ENCODE measurements at places on chromosomes 4 and X.

DNA sequence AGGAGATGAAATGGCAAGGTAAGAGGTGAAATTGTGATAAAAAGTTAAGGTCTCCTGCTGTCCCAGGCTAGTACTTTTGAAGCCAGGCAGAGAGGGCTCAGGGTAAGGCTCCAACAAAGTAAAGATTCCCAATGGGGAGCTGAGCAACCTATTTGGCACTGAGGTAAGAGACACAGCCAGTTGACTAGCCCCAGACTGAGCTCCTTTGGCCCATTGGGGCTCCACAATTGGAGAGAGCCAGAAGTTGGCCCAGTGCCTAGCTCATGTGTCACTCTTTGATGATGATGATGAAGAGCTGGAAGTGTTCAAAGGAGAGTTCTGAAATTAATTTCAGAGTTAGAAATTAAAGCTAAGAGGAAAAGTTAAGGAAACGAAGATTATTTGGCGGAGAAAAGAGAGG lies 94.6 kb downstream of the RLIM start:
- no peak for DNase-seq

- no peak for DNase-seq
These were observed 2248.1 kb downstream of the ARAP2 start for GRCh38 chr4:33996075-33996718.

DNA sequence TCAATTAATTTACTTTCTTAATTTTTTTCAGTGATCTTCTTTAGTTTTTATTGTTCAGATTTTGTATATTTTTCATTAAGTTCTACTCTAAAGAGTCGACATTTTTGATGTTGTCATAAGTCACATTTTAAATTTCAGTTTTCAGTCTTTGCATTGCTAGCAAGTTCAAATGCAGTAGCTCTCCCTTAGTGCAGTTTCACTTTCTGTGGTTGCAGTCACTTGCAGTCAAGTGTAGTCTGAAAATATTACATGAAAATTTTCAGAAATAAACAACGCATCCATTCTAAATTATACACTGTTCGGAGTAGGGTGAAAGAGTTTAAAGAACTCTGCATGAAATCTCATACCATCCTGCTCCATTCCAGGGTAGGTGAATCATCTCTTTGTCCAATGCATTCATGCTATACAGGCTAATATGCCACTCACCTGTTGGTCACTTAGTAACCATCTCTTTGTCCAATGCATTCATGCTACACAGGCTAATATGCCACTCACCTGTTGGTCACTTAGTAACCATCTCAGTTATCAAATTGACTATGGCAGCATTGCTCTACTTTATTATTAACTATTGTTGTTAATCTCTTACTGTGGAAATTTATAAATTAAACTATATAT lies 356.9 kb downstream of the STPG2 start:
- no peak for DNase-seq

DNA sequence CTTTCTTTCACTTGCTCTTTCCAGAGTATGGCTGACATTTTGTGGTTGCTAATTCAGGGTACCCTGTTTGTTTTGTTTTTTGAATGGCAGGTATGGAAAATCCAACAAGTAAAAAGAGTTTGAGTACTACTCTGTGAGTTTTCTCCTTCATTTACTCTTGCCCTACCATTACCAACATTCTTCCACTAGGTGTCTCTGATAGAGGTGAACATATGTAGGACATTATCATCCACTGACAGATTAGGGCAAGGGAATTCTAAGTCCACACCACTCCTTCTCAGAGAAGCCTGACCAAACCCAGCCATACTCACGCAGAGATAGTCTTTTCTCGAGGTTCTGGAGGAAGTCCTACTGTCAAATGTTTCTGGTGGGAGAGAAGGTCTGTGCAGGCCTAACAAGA lies 36.7 kb upstream of the HDAC8 start:
- DNase-seq, result no peak

GRCh38 chr4:42715807-42716482 lies 59.0 kb upstream of the ATP8A1 start:
- no peak for DNase-seq

DNA sequence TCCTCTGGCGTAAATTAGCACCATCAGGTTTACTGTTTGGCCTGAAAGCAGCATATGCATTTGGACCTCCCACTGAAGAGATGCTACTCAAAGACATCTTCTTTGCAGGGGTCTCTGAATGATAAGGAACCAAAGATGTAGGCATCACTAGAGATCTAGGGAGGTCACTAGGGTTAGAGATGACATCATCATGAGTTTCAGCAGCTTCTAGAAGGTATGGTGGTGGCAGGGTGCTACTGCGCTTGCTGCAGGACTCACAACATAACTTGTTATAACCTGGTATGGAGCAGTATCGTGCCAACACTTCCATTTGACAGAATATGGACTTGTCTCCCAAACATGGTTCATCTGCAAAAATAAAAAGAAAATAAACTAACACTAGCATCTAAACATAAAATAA lies 251.6 kb downstream of the NPFFR2 start:
- DNase-seq, result no peak

DNA sequence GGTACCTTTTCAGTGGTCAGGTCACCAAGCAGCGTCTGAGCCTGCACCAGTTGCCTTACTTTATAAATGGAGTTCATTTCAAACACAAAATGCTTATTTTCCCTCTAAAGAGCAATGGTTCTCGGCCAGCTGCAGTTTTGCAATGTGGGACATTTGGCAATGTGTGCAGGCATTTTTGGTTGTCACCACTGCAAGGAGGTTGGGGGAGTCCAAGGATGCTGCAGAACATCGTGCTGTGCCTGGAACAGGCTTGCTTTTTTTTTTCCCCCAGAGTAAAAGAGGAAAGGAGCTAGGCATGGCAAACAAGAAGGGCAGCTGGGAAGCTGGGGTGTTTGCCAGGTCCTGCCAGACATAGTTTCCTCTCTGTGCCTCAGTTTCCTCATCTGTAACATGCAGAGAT lies 115.6 kb downstream of the GPR143 start:
- no peak for DNase-seq

DNA sequence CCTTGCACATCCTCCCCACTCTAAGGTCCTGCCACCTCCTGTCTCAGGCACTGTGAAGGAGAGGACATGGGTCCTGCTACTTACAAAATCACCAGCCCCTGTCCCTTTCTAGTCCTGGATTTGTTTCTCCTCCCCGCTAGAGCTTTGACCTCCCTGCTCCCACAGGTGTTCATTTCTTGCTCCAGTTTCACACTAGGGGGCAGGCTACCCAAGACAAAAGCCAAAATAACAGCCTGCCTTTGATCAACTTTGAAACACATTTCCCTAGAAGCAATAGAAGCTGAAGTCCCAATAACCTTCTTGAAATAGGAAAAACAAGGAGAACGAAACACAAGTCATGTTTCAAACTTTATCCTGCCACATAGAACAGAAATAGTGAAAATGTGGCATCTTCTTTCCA lies 164.4 kb downstream of the QDPR start:
- peak; percentile 51 for DNase-seq

DNA sequence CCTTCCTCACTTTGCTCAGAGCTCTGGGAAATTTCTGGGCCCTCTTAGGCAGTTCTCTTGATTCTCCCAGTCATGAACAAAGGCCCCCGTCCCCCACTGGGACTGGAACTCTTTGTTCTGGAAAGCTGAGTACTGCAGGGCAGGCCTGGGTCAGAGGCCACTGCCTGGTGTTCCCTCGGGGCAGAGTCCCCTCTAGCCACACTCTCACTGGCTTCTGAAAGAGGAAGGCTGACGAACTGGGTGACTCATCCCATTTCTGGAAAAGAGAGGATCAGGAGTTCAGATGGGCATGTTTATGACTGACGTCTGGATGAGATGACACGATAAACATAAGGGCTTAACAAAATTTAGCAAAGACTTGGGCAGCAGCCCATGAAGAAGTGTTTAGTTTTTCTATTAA lies 47.7 kb downstream of the DDX3X start:
- no peak for DNase-seq

GRCh38 chr4:80999943-81000342 lies 30.6 kb upstream of the BMP3 start:
- no peak for DNase-seq

- DNase-seq, result no peak
These were observed 65.3 kb downstream of the ANTXR2 start for GRCh38 chr4:80007745-80008149.

DNA sequence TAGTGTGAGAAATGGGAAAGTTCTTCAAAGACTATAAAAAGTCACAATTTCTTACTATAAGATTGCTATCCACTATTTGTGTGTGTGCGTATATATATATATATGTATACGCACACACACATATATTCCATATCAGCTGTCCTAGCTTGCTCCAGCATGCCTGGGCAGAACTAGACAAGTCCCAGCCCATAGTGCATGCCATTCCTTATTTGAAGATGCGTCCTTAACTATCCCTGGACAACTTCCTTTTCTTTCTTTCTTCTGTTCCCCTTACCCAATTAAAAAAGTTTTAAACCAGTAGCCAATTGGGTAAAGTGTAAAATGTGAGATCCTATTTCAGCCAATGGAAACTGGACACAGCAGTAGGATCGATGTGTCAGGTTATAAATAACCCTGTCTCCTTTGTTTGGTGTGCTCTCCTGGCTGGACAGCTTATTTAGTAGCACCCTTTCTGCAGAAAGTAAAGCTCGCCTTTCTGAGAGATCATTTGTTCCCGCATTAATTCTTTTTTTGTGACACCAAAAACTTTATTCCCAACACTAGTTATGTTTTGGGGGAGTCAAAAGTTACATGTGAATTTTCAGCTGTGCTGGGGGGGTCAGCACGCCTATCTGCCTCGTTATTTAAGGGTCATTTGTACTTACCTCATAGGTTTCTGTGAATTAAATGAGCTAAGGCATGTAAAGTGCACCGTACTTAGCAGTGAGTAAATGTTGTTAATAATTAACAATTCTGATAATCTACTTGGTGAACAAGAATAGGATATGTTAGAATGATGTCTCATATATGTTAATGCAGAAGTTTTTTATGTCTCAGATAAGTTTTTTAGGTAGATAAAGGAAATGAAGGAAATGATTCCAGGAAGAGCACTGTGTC lies 40.9 kb downstream of the KDM6A start:
- DNase-seq, result no peak

- DNase-seq, result no peak
These were observed 462.2 kb upstream of the CPXCR1 start for GRCh38 chrX:88284844-88285243.

DNA sequence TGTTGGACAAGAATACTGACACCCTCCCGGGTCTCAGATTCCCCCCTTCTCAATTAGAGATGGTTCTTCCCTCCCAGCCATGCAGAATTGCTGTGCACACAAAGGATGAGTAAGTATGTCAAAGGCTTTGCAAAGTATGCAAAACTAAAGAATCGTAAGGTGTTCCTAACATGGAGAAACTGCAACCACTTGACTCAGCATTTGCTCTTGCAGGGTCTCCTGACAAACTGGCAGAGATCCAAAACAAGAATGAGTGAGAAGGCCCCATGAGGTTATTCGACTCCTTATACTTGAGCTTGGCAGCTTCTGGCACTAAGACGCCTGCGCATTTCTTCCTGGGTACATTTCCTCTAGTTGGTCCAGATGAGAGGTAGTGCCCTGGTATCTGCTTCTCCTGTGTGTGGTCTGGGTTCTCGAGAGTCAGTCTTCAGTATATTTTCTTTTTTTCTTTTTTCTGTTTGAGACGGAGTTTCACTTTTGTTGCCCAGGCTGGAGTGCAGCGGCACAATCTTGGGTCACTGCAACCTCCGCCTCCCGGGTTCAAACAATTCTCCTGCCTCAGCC lies 8.2 kb downstream of the FAM184B start:
- no peak for DNase-seq

DNA sequence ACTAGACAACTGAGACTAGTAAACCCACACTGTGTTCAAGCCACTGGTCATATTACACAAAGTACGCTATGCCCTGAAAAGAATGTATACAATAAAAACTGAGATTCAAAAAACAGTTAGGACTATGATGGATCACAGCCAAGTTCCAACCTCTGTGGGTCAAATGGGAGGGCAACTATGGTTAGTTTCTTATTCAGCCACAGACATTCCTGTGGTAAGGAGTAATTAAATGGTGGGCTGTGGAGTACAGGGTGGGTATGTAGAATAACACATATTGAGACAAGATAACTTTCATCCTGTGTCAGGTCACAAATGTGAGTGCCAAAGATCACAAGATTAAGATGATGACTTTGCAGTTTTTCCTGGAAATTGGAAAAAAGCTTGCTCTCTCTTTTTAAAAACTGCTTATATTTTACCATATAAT lies 167.2 kb downstream of the NPNT start:
- no peak for DNase-seq

DNA sequence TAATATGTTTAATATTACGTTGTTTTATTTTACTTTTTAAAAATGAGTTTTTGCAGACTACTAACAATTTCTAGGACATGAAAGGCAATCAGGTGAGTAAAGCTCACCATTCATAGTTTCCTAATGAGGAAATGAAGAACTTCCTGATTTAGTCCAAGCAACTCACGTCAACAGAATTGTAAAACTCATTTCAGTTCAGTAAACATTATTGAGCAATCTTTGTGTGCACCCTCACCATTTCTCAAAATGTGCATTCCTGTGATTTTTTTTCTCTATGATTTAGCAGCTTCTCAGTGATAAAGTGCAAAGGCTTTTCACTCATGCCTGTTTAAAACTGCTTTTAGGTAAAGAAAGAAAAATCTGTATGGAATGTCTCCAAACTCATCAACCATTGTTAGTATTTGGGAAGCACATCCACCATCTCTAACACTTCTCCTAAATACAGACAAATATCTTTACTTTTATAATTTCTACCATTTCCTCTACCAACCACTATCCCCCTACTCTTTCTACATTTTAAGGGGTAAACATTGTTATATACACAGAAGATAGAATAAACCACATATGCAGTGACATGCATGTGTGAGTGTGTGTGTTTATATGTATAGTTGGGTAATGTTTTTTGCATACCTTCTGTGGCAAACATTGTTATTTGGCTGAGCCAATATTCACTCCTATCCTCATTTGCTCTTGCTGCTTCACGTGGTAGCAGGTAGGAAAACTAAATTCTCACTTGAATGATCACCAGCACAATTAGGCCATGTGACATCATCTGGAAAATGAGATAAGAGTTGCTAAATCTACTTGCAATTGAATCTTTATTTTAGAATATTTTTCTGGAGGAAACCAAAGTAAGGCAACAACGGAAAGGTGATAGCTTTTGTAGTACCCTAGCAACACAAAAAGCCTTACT lies 54.7 kb upstream of the PRDM8 start:
- DNase-seq, result no peak

DNA sequence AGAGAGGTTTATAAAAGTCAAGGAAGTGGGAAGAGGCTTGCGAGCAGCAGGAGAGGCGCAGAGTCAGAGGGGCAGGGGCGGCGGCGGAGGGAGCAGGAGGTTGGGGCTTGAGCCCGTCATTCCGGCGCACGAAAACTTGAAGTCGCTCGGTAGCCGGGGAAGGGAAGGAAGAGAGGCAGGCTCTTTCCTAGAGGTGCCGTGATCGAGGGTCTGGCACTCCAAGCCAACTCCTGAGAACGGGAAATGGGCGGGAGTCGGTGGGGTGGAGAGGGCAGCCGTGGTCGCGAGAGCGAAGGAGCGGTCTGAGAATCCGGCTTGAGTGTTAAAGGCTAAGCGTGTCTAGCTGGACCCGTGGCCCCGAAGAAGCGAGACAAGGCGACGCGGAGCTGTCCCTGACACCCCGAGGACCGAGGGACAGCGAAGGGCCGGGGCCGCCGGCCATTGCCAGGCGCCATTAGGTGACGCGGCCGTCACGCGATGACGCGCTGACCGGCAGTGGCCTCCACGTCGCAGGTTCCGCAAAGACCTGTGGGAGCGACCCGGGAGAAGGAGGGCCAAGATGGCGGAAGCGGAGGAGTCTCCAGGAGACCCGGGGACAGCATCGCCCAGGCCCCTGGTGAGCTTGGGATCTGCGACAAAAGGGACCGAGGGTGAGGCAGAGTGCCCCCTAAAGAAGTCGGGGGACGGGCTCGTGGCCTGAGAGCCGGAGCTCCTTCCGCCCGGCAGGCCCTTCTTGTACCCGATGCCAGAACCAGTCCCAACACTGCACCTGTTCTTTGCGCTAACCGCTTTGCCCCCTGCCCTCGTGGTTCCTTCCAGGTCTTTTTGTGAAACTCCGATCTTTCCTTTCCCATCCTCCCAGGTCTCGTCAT lies at the start of gene YIPF6:
YIPF6 (plus strand) TSS at position 544 of the 872 bp plus-strand sequence; CDS start at position 560, 16 bp downstream.
- DNase-seq, result peak; percentile 80

Measured in activated CD4-positive, alpha-beta T cell treated with anti-CD3 and anti-CD28 coated beads for 36 hours (primary cell).